Pericardium fibroblast (primary cell): ENCODE measurements at places on chromosomes 4 and X. TPM values are rescaled to one million over a fixed set of nuclear protein-coding genes. Genes with fewer than 3 reads are reported as not detected.

PCYT1B gene
- total RNA-seq, result 0.09 and 1.1 TPM in 2 replicates

FRMD7 gene
- total RNA-seq, result not detected in 2 replicates

PNMA6F gene
- not detected in 2 replicates for total RNA-seq

APOOL gene
- total RNA-seq, result 5.3 and 9.4 TPM in 2 replicates

TMEM271 gene
- not detected in 2 replicates for total RNA-seq

METAP1 gene
- 26.8 and 39.4 TPM in 2 replicates for total RNA-seq

NLRP2B gene
- not detected in 2 replicates for total RNA-seq
